COLO829 (cell line): ENCODE measurements at places on chromosomes 3 and 15.

DNA sequence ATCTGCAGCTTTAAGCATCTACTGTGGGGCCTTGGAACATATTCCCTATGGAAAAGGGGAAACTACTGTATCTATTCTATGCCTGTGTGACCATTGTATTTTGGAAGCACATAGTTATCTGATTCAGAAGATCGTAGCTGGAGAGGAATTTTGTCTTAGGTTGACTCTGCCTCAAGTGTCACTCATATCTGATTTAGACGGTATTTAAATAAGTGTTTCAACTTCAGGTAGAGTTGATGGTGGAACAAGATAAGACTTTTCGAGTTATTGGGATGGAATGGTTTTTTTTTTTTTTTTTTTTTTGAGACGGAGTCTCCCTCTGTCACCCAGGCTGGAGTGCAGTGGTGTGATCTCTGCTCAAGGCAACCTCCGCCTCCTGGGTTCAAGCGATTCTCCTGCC lies 8.9 kb upstream of the DENND6A start:
- no peak for DNase-seq

DNA sequence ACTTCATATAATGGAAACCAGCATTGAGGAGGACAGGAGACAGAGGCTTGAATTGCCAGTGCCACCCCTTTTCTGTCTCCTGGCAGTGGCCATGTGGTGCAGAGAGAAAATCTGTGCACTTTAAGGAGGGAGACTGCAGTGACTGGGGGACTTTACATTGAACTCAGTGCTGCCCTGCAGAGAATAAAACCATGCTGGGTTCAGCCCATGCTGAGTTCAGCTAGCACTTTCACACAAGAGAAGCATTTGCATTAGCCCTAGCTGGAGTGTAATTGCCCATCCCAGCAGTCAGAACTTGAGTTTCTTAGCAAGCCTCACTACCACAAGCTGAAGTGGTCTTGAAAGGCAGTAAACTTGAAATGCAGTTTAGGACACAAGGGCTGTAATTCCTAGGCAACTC lies 677.5 kb downstream of the ZPLD1 start:
- DNase-seq, result no peak

- no peak for DNase-seq
Observed at GRCh38 chr15:77027697-77028450, 32.9 kb downstream of the PSTPIP1 start.

DNA sequence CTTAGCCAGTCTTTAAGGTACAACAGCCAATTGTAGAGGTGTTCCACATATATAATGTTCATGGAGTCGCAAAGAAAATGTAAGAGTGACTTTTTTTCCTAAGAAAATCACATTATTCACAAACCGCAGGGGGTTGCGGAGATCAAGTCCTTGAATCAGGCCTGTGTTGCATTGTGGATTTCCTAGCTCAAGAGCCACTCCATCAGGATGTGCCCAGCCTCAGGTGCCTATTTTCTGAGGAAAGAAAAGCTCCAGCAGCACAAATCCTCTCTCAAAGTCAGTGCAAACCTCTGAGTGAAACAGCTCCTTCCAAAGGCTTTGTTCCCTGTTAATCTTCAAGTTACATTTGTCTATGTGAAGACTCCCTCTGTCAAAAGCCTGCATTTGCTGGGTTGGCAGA lies 349.4 kb downstream of the CLSTN2 start:
- DNase-seq, result no peak

DNA sequence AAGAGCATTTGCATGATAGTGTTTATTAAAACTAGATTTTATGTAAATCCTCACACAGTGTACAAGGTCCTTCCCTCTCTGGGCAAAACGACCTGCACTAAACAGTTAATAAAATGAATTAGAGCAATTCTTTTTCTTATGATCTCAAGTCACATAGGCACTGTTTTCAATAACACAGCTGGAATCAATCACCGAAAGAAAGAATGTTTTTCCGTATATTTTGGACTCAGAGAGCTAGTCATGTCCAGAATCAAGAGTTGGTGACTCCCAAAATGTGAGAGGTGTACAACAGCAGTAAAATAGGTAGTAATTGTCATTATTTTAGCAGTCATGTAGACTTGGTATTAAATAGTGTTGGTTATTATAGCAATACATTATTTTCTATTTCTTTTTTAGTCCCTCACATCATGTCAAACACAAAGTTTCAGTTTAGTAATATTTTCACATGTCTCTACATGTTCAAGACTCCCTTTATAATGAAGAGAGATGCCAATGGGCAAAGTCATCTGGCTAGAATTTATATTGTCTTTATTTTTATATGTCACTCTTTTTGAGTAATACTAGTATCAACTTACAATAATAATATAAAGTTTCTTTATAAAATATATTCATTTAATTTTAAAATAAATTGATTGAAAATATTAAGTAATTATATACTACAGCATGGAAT lies 448.6 kb upstream of the CDIN1 start:
- no peak for DNase-seq

DNA sequence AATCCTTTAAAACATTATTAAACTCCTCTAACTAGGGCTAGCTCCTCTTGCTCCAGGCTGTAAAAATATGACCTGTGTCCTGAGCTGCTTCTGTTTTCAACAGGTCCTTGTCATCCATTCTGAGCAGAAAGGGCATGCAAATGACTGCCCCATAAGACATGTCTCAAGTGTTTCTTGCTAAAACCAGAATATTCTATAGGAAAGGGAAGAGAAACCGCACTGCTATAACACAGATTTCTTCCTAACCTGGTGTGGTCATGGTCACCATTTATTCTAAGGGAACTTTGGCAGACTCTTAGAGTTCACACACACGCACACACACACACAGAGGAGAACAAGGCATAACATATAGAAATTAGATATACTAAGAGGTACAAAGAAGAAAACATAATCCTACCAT lies 34.2 kb upstream of the B3GNT5 start:
- DNase-seq, result no peak

DNA sequence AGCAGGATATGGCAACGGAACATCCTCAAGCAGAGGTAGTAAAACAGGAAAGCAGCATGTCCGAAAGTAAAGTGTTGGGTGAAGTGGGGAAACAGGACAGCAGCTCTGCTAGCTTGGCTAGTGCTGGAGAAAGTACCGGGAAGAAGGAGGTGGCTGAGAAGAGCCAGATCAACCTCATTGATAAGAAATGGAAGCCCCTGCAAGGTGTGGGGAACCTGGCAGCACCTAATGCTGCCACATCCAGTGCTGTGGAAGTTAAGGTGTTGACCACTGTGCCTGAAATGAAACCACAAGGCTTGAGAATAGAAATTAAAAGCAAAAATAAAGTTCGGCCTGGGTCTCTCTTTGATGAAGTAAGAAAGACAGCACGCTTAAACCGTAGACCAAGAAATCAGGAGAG lies 14.3 kb upstream of the ZBTB47 start:
- DNase-seq, result no peak

DNA sequence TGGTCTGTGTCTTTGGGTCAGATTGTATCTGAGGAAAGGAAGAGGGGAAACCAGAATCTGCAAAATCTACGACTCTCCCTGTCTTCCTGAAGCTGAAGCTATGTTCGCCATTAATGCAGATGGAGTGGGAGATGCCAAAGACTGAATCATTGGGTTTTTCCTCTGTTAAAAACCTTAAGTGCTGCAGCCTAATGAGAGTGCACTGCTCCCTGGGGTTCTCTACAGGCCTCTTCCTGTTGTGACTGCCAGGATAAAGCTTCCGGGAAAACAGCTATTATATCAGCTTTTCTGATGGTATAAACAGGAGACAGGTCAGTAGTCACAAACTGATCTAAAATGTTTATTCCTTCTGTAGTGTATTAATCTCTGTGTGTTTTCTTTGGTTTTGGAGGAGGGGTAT lies 24.0 kb downstream of the RMDN3 start:
- no peak for DNase-seq

DNA sequence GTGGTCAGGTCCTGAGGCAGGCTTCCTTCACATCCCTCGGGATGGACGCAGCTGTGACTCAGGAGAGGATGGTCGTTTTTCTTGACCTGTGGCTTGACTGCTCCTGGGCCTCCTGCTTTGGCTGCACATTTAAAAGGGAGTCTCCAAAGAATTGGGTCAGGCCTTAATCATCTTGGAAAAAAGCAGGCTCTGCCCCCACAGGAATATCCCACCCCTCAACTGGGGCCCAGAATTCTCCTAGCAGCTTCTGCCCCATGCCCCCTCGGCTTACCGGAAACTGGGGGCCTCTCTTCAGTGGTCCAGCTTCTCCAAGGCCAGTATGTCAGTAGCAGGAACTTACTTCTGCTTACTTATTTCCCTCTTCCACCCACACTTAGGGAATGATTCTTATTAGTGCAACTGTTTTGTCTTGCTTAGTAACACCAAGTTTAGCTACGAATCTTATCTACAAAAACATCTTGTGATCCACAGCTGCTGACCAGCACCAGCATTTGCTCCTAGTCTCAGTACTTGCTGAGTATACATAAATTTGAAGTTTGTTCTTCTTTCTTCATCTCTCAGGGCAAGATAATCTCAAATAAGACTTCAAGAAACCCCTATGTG lies 35.7 kb downstream of the ATG7 start:
- DNase-seq, result no peak

GRCh38 chr15:72472992-72473610 lies 1.0 kb upstream of the ARIH1 start:
- DNase-seq, result no peak

- no peak for DNase-seq
Observed at GRCh38 chr3:192905980-192906678, 11.5 kb downstream of the MB21D2 start.

GRCh38 chr15:77123854-77124253 lies 52.9 kb upstream of the TSPAN3 start:
- DNase-seq, result no peak

GRCh38 chr3:102037209-102037608 lies 187.9 kb downstream of the NFKBIZ start:
- no peak for DNase-seq

DNA sequence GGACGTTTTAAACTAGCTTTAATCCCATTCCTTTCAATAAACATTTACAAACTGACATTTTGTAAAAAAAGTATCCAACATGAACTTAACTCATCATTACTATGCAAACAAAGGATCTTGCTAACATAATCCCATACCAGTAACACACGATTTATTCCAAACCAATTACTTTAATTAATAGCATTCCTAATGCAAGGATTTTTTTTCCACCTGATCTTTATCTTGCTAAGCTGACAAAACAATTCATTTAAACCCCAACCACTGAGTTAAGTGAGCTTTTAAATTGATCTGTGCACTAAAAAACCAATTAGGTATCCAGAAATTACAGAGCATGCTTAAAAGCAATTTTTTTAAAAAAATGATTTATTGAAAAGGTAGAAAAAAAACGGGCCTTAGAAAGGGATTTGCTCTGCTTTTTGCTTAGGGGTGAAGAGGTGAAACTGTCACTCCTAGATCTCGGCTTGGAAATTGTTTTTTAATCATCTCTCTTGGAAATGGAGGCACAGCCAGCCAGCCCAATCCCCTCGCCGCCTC lies 1.2 kb downstream of the SH3BP5 start:
- no peak for DNase-seq

- DNase-seq, result no peak
Observed at GRCh38 chr3:176431991-176432390, 765.3 kb downstream of the TBL1XR1 start.

DNA sequence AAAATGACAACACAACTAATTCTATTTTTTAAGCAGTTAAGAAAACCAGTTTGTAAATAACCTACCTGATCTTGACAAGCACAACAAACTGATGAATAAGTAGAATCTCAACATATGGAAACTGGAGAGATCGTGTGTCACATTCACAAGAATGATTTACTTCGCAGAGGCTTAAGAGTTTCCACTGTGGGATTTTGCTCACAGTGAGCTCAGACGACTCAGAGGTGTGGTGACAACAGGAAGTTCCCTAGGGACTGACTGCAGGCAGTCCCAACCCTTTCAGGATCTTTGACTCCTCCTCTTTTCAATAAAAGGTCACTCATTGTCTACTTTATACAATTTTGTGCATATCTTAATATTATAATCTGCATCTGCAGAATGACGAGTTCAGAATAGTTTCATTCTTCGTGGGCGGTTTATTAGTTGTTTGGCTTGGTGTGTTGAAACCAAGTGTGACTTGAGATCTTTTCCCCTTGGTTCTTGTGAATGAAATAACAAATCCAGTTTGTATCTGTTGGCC lies at the start of gene LIPH:
Gene LIPH, minus strand, starts transcription at position 231 of the 520 bp plus-strand sequence. Its CDS starts 117 bp downstream, at position 114.
- DNase-seq, result no peak

DNA sequence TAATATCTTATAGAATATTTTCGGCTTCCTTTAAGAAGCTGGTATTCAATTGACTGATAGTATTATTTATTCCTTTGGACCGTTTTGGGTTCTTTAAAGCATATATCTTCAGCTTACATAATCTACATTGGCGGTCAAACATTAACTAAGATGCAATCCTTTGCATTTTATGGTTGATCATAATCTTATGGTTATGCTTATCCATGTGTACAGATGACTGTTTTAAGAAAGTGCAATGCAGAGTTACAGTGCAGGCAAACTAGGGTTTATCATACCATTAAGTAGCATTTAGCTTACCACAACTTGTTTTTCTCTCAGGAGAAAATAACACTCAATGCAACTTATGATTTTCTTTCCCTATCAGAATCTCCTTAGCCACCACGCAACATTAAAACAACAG lies 41.4 kb upstream of the POU1F1 start:
- DNase-seq, result no peak

GRCh38 chr15:78923480-78924360 lies 21.1 kb downstream of the CTSH start:
- no peak for DNase-seq

- DNase-seq, result no peak
Observed at GRCh38 chr3:119745942-119746341, 36.0 kb upstream of the NR1I2 start.

DNA sequence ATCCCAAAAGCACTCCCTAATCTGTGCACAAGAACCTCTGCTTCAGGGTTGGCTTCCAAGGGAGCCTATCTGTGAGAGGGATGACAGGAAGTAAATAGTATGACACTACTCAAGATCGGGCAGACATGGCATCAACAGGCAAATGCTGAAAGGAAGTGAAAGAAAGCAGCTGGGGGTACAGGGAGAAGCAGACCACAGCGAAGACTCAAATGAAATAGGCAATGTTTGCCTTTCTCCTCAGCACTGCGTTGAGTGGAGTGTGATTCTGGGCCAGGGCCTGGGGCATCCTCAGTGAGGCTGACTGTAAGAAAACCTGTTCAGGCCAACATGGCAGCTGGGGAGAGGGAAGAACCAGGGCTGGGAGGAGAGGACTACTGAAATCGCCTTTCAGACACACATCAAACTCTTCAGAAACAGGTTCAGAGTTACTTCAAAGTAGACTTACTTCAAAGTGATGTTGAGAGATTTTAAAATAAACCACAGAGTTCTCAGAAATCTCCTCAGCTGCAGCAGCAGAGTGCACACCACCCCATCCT lies 96.6 kb downstream of the SLC9A9 start:
- DNase-seq, result no peak
